Right hindlimb (tissue), 1 donor: ENCODE measurements at places on chromosomes 1 and 21.

- DNase-seq: no peak
Measured at GRCh38 chr1:217418269-217419193, 212.4 kb downstream of the GPATCH2 start.

DNA sequence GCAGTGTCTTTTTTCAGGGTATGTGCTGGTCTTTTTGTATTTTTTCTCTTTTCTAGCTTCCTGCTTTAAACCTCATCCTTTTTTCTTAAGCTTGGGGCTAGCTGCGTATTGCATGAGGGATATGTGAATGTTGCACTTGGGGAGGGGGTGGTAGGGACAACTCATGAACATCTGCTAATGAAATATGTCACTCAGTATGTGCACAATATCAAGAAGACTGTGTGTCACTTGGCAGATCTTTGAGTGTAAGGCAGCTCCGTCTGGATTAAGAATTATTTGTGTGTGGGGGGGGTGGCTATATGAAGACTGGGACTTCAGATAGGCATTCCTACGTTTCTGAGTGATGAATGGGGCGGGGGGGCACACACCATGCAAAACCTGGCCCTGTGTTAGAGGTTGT, 170.4 kb upstream of the CACNA1E start:
- DNase-seq: no peak

GRCh38 chr1:27719286-27720251, 6.2 kb upstream of the FAM76A start:
- DNase-seq: no peak

DNA sequence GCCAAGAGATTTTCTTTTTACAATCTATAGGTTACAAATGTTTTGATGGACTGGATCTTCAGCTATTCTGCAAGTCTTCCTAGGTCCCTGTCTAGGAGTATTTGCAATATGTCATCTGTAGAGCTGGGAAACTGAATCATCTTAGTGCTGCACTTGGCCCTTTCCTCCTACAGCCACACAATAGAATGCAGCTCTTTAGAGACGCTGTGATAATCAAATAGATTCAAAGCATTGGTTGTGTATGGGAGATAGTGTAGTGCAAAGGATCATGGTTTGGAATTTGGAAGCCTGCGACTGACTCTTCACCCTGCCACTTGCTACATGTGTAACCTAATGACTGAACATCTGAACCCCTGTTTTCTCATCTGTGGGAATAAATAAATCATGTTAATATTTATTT, 93.7 kb downstream of the AK5 start:
- DNase-seq: no peak

DNA sequence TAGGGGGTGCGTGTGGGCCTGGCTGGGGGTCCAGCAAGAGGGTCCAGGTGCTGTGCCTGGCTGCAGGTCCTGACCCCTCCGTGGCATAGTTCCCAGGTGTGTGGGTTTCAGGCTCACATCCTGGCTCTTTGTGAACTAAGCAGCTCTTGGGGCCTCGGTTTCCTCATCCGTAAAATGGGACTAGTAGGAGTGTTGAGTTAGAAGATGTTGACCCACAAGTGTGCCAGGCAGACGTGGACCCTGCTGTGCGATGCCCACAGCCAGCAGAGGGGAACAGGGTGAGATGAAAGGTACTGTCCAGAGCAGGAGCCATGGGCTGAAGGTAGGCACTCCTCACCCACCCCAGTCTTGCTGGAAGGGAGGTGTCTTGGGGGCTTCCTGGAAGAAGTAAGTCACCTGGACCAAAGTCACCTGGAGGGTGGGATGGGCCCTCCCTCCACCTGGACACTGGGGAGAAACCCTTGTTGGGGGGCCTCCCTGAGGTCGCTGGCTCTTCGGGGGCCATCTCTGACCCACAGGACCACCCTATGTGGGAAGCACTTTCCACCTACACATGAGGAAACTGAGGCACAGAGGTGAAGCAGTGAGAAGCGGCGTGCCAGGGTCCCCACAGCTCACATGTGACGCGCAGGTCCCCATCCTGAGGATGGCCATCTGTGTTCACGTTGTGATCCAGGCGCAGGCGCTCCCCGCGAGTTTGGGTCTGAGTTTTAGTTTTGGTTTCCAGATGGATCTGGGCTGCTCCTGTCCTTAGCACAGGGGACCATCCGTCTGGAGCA, 1.4 kb downstream of the ARHGEF16 start:
- DNase-seq: no peak

GRCh38 chr1:115117298-115117697, 28.0 kb upstream of the TSPAN2 start:
- no peak for DNase-seq

- DNase-seq: no peak
Measured at GRCh38 chr1:163171826-163172225, 30.9 kb downstream of the RGS5 start.

DNA sequence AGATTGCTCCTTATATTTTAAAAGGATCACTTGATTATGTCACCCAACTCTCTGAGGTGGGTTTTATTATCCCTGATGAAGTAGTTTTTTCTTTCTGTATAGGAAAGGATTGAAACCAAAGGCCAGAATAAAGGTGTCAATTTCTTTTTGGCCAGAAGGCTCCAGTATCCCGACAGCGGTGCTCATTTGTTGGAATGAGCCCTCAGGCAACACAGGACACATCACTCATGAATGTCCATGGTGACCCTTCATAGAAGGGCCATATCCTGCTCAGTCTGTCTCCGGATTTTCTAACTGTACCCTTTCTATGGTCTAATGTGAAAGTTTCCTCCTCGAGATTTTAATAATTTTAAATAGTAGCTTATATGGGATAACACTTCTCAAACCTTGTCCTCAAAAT, 171.3 kb upstream of the USP24 start:
- no peak for DNase-seq
